Fibroblast of lung (primary cell): ENCODE measurements at places on chromosomes 6 and 20. TPM values are rescaled to one million over a fixed set of nuclear protein-coding genes. Genes with fewer than 3 reads are reported as not detected.

DNA sequence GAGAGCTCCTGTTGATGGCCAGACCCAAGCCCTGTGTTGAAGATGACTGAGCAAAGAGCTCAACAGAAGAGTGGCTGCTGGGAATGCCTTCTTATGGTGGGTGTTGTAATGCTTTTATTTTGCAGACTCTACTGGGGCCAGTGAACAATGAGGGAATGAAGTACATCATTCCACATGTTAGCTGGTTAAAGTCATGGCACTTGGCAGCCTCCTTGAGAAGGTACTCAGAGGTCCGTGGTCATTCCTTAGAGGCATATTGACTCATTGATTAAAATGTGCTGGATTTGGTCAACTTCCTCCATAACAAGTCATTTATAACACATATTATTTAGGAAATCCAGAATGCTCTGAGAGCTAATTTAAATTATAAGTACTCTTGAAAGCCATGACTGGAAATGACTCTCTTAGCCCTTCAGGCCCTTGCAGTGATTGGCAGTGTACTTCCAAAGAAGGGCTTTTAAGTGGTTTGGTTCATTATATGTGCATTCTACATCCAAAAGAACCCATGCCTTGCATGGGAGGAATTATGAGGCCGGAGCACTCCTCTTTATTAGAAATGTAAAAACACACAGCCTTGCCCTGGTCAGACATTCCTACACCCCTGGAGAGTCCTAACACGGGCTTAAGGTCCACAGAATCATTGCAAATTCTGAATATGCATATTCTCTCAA is 976.9 kb downstream of the KIF16B start:
- DNase-seq: no peak

DNA sequence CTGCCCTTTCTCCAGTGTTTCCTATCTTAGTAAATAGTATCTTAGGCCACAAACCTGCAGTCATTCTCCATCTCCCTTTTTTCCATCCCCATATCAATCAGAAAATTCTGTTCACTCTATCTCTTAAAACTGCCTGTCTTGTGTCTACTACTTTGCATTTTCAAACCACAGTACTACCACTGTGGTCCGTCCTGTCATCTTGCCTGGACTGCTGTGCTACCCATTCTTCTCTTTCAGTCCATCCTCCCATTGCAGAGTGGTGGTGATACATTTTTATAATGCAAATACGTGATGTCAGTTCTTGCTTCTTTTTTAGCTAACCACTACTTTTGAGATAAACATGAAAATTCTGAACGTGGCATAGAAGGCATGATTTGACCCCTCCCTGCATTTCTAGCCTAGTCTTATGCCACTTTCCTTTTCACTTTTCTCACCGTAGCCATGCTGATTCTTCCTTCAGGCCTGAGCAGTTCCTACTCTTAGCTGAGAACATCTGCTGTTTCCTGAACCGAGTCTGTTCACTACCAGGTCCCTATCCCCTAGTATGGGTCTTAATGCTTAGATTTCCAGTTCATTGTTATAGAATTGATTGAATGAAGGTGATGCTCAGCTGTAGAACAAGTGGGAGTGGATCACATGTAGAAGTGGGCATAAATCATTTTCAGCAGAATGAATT is 13.8 kb downstream of the TBPL1 start:
- DNase-seq: no peak

GPX5 gene
- not detected in 2 replicates for polyA plus RNA-seq

DNA sequence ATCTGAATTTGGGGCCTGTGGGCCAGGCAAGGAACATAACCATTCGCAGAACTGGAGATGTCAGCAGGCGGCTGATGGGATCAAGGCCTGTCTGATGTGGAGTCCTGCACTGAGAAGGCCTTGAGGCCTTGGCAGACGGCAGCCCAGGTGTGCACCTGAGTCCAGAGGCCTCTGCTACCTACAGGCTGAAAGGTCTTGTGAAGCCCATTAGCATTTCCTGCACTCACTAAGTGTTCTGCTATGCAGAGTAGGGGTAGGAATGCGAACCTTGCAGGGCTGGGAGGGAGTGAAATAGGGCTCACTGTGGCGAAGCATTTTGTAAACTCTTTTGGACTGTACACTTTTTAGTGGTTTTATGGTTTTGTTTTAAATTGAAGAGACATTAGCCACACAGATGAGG is 48.3 kb upstream of the RNF24 start:
- no peak for DNase-seq

GRCh38 chr20:17525650-17526049 is 5.5 kb downstream of the BFSP1 start:
- DNase-seq: peak; percentile 31

DNA sequence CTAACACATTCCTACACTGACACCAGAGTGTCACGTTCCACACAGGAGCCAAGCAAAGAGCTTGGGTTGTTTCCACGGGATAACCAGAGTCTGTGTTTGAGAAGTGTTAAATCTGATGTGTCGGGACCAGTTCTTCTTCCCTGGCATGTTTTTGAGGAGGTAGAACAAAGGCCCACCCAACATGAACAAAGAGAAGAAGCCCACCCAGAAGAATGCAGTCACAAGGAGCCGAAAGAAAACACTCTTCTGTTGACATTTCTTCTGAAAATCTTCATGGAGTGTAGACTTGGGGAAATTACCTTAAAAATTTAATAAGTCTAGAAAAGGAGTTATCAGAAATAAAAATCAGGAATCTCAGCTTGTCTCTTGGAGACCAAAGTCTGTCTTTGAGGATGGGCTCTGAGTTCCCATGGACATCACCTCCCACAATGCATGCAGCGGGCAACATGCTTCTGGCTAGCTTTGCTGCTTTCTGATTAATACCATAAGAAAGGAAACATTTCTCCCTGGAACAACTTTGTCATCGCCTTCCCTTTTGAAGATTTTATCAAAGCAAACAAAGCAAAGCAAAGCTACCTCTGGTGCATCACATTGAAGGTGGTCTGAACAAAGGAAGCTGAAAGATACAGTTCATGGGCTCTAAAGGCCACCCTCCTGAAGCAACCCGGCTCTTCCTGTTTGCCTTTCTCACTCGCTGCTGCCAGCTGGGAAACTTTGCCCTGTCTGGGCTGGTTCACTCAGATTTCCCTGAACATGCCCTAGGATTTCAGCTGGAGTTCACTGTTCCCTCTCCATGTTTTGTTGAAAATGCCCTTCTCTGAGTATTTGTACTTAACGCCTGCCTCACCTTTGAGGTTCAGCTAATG is 448.1 kb downstream of the KIF16B start:
- DNase-seq: no peak

GRCh38 chr6:89217299-89217910 is at the start of gene GABRR1:
Gene GABRR1, minus strand, starts transcription at chr6:89217358. Its CDS starts 36 bp downstream, at chr6:89217322.
- DNase-seq: peak; percentile 16

C6orf118 gene
- not detected in 2 replicates for polyA plus RNA-seq

GRCh38 chr6:90896075-90896547 is 309.2 kb upstream of the MAP3K7 start:
- no peak for DNase-seq
